ENCODE measurements at places on chromosomes 16 and 17. TPM values are rescaled to one million over a fixed set of nuclear protein-coding genes. Genes with fewer than 3 reads are reported as not detected.
A peak's percentile ranks its signal among the peaks of the same experiment; 100 is the strongest.

GRCh38 chr17:47994724-47995123 lies 23.8 kb downstream of the CDK5RAP3 start:
- no peak for DNase-seq

- DNase-seq, result peak; percentile 3
Measured at GRCh38 chr17:72004611-72005331, 116.0 kb upstream of the SOX9 start.

- DNase-seq, result no peak
Measured at GRCh38 chr17:19714542-19715411, 1.6 kb downstream of the SLC47A2 start.

- DNase-seq, result no peak
Measured at GRCh38 chr17:28977659-28978355, 26.5 kb upstream of the PHF12 start.

DNA sequence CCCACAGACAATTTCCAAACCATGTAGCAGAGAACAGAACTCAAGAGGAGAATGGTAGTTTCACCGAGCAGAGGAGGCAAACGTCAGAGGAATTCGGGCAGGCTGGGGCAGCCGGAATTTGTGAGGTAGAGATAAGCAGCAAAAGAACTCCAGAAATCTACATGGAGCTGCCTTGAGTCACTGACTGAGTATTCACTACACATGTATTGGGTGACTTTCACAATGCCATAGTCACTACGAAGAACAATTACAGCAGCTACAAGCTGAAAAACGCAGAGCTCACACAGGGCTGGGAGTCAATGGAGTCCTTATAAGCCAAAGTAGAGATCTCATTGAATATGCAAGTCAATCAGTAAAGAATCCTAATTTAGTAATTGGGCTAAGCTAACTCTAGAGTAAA lies 13.4 kb downstream of the CMC2 start:
- DNase-seq, result peak; percentile 76

DNA sequence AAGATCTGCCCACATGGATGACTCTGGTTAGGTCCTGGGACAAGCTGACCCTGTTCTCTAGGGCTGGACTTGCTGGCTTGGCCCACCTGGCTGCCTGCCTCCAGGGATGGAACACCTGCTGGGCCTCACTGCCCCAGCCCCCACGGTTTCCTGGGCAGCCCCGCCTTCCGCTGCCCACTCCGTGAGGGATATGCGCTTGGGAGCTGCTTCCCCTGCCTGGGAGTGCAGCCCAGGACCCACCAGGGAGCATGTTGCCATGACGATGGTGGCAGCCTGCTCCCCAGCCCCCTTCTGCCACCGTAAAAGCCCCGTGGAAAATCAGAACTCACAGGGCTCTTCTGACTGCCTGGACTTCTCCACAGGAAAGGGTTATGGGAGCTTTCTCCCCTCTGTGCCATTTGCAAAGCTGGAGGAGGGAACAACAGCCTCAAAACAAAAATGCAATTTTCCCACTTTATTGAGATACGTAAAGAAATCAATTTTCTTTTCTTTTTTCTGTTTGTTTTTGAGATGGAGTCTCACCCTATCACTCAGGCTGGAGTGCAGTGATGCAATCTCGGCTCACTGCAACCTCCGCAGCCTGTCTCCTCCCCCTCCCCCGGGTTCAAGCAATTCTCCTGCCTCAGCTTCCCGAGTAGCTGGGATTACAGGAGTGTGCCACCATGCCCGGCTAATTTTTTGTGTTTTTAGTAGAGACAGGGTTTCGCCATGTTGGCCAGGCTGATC lies 18.0 kb upstream of the GAS7 start:
- DNase-seq, result no peak

- DNase-seq, result no peak
Measured at GRCh38 chr17:38697061-38697820, 7.8 kb upstream of the MLLT6 start.

- no peak for DNase-seq
Measured at GRCh38 chr17:37789771-37790541, 45.1 kb upstream of the HNF1B start.

GRCh38 chr16:19857593-19858339 lies 26.9 kb downstream of the GPRC5B start:
- no peak for DNase-seq

DNA sequence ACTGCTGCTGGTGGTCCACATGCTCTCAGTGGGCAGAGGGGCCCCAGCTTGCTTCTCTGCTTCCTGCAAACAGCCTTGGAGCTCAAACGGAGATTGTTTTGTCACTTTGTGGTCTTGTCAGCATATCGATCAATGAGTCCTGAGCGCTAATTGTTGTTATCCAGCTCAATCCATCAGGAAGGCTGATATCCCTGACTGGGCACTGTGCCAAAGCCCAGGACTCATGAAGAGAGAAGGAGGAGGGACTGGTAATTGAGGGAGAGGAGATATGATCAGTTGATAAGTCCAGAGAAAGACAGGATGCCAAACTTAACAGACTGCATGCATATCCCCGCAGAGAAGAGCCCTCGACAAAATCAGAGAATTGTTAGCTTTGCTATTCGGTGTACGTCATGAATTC lies 58.6 kb upstream of the DNAH9 start:
- DNase-seq, result no peak

GRCh38 chr16:12260647-12261262 lies 284.2 kb downstream of the SNX29 start:
- no peak for DNase-seq

The SECTM1 gene
- total RNA-seq, result 65.8 TPM

The TSNAXIP1 gene
- total RNA-seq, result 1.1 TPM

The KCNJ12 gene
- 14.6 TPM for total RNA-seq

The GNG13 gene
- total RNA-seq, result not detected

The PCTP gene
- 9.1 TPM for total RNA-seq

Data from myocyte (in vitro differentiated cells).